Stimulated activated CD8-positive, alpha-beta memory T cell treated with anti-CD3 and anti-CD28 coated beads, Interleukin-2, amount 100 ng/mL, for 1 hour (primary cell): ENCODE measurements at places on chromosomes 11 and 22.

- DNase-seq = no peak
Observed at GRCh38 chr11:44530413-44531115, 34.9 kb upstream of the CD82 start.

- DNase-seq = no peak
Observed at GRCh38 chr11:104369761-104370160, 205.8 kb upstream of the PDGFD start.

GRCh38 chr11:57315491-57315890, 9.3 kb downstream of the TNKS1BP1 start:
- no peak for DNase-seq

- DNase-seq = no peak
Observed at GRCh38 chr22:49966774-49967705, 6.5 kb downstream of the PIM3 start.

DNA sequence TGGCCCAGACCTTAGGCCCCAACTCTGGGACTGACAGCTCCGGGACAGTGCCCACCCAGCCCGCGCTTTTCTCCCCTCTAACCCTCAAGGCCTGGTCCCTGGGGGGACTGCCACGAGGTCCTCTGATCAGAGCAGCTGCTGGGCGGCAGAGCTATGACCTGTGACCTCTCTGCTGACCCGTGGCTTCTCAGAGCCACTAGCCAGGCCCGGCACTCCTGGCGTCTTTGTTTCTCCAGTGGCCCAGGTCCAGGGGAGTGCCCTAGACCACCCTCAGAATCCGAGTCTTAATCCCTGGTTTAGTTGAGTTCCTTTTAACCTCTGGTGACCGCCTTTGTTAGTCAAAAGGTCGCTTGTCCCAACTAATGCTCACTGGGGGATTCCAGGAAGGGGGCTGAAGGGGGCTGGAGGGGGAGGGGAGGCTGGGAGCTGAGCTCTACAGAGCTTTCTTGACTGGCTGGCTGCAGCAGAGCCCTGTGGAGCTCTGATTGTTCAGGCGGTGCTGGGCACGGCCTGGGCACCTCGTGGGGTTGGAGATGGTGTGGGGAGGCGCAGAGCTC, 1.2 kb downstream of the FBLN1 start:
- DNase-seq = no peak
